ENCODE measurements at places on chromosomes 1 and 21. TPM values are rescaled to one million over a fixed set of nuclear protein-coding genes. Genes with fewer than 3 reads are reported as not detected.
A peak's percentile ranks its signal among the peaks of the same experiment; 100 is the strongest.

DNA sequence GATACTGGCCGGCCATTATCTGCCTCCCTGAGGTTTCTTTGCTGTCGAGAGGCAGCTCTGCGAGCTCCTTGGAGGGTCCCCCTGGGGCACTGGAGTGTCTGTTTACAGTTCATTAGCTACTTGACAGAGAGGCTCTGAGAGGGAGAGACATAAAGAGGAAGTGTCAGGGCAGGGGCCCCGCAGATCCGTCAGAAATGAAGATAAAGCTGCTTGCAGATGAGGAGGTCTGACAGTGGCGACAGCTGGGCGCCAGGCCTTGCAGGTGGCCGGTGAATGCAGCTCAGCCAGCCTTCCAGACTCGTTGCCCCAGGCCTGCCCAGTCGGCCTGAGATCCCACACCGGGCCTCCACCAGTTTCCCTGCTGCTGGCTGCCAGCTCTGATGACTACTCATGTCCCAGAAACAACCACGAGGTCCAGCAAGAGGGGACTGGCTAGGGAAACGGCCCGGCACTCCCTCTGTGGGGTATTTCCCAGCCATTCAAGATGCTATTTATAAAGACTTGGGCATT, 84.7 kb downstream of the DISP3 start:
- DNase-seq, result no peak

Gene VHLL
- total RNA-seq, result not detected

Gene CD84
- total RNA-seq, result not detected

- no peak for DNase-seq
Observed at GRCh38 chr1:165259236-165259635, 97.3 kb downstream of the LMX1A start.

Gene ZBTB8B
- not detected for total RNA-seq

Gene SLC16A4
- 64.4 TPM for total RNA-seq

- DNase-seq, result no peak
Observed at GRCh38 chr21:32346951-32347350, 45.9 kb downstream of the URB1 start.

DNA sequence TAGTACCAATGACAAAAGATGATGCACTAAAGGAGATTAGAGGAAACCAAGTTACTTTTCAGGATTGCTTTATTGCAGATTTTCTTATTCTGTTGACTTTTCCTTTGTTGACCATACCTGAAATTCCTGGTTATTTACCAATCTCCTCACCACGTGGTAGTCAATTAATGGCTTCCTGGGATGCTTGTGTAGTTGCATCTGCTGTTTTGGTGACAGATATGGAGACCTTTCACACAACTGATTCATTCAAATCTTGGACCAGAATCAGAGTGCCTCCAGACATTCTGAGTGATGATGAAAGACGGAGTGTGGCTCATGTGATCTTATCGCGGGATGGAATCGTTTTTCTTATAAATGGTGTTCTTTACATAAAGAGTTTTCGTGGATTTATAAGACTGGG, 91.3 kb downstream of the CATSPERE start:
- no peak for DNase-seq

- peak; percentile 31 for DNase-seq
Observed at GRCh38 chr21:26715878-26716506, 129.2 kb downstream of the ADAMTS1 start.

- DNase-seq, result no peak
Observed at GRCh38 chr1:121516234-121516967, 331.6 kb downstream of the SRGAP2C start.

Gene ZNF648
- total RNA-seq, result not detected

- no peak for DNase-seq
Observed at GRCh38 chr1:116415699-116416533, 42.9 kb downstream of the ATP1A1 start.

GRCh38 chr1:48697066-48697707, 79.5 kb downstream of the BEND5 start:
- DNase-seq, result no peak

Gene TMPRSS3
- not detected for total RNA-seq

- peak; percentile 17 for DNase-seq
Observed at GRCh38 chr21:42537106-42537742, 23.6 kb downstream of the SLC37A1 start.

DNA sequence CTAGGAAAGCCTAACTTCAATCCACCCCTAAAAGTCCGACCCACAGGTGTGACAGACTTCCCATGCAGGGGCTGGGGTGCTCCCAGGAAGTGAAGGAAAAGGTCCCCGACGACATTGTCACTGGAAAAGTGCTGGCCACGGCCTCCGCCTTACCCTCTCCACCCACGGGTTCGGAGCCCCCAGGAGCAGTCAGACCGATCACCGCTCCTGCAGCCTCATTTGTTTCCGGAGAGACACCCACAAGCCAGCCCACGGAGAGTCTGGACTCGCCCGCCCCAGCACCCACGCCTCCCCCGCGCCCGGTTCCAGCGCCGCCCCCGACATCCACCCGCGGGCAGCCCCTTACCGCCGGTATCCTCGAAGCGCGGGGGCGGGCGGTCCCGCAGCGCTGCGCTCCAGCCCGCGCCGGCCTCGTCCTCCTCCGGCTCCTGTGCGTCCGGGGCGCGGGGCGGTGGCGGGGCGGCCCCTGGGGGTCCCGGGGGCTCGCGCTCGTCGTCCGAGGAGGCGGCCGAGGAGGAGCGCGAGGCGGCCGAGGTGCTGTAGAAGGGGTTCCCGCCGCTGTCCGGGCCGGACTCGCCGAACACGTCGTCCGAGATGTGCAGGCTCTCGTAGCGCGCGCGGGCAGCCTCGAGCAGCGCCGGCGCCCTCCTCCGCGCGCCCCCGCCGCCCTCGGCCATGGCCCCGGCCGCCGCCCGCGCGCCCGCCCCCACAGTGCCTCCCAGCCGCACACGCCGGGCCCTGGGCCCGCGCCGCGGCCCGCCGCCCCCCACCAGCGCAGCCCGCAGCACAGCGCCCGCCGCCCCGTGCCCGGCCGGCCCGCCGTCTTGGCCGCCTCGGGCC, 660 bp downstream of the PGBD5 start:
- no peak for DNase-seq

GRCh38 chr21:46059195-46059594, 38.7 kb upstream of the COL6A2 start:
- DNase-seq, result no peak

DNA sequence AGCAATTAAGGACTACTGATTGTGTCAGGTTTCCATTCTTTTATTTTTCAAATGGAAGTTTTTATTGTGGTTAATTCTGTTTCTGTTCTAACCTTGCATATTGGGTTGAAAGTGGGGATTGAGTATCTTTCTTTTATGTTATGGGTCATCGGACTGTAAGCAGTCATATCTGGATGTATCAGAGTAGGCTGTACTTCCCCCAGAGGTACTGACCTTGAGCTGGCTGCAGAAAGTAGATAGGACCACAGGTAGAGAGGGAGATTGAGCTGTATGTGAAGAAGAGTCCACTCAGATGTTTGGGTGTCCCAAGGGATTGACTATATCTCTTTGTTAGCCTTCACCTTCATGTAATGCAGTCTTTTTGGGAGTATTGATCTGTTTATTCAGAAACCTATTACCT, 20.5 kb upstream of the ALG14 start:
- DNase-seq, result no peak

DNA sequence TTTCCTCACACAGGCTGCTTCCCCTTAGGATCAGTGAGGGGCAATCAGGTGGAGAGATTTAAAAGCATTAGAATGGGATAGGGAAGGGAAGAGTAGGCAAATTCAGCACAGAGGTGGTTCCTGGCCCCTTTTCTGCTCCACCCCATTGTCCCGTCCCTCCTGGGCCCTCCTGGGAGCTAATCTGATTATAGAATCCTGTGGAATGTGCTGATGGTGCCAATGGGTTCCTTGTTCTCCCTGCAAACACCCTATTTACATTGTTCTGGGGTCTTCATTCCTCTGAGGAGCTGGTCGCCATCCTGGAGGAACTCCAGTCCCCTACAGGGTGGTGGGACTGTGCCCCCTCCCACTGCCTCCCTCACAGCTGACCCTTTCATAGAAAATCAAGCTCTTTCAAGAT, 34.4 kb upstream of the LRP8 start:
- no peak for DNase-seq

DNA sequence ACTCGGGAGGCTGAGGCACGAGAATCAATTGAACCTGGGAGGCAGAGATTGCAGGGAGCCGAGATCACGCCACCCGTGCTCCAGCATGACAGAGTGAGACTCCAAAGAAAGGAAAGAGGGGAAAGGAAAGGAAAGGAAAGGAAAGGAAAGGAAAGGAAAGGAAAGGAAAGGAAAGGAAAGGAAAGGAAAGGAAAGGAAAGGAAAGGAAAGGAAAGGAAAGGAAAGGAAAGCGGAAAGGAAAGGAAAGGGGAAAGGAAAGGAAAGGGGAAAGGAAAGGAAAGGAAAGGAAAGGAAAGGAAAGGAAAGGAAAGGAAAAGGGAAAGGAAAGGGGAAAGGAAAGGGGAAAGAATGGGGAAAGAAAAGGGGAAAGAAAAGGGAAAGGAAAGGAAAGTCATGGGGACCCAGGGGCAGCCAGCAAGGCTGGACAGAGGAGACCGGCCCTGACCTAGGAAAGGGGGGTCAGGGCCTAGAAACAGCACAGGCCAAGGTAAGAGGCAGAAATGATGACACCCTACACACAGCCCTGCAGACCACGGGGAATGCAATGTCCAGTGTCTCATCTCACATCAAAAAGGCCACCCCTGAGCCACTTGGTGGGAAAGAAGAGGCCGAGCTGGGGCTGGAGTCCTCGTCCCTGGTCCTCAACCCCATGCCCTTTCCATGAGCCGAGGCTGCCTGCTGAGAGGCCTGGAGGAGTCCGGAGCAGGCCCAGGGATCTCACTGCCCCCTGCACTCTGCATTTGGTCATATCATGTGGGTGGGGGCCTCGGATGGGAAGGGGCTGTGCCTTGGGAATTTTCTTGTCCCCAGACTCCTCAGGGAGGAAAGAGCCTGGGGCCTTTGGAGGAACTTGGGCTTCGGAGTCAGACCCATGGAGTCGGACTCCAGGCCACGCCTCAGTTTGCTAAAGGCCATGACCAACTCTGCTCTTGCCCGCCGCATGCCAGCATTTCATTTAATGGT, 18.8 kb upstream of the LAPTM5 start:
- DNase-seq, result no peak

GRCh38 chr1:43008115-43009060, 49.7 kb upstream of the SLC2A1 start:
- no peak for DNase-seq

GRCh38 chr1:100995198-100995988, 30.2 kb downstream of the DPH5 start:
- no peak for DNase-seq

GRCh38 chr1:24850328-24850920, 79.7 kb downstream of the RUNX3 start:
- peak; percentile 47 for DNase-seq

DNA sequence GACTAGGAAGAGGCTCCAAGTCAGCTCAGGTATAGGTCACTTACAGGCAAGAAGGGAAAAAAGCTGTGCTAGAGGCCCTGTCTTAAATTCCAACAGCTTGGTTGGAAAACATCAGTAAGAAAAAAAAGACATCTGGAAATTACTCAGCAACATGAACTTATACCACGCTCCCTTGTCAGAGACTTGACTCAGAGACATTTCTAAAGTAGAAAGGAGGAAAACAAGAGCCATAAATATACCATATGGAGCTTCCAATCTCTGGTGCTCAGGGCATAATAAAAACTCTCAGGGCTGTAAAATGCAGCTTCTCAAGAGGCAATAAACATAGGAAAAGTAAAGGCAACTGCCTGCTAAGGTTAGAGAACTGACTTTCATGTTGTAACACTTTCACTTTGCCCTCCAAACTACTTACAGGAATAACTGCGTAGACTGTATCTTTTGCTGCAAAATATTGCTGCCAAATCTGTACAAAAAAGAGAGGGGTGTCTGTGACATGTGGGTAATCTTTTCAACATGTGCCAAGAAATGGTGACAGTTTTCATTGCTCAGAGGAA, 14.7 kb downstream of the ATPAF1 start:
- DNase-seq, result peak; percentile 61

- DNase-seq, result peak; percentile 47
Observed at GRCh38 chr1:37840711-37841110, 18.7 kb downstream of the MTF1 start.

DNA sequence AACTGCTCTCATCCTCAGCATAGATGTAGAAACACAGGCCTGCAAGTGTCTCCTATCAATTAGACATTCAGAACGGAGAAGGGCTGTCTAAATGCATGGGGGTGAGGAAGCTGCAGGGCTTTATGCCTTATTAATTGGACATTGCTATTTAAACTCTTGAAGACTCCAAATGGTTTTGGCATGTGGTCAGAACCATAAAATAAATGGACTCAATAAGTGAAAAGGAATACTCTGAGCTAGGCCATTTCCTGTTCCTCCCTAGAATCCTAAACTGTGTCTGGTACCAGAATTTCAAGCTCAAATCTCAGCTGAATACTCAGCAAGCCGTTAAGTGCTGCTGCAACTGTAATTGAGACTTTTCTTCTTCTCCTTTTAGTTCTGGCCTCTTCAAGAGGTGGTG, 80.4 kb upstream of the C1orf87 start:
- no peak for DNase-seq

- DNase-seq, result no peak
Observed at GRCh38 chr1:205225901-205226765, 1.6 kb upstream of the TMCC2 start.

Gene TFB2M
- 14.9 TPM for total RNA-seq

- peak; percentile 41 for DNase-seq
Observed at GRCh38 chr1:201606623-201607022, 67.7 kb downstream of the NAV1 start.

DNA sequence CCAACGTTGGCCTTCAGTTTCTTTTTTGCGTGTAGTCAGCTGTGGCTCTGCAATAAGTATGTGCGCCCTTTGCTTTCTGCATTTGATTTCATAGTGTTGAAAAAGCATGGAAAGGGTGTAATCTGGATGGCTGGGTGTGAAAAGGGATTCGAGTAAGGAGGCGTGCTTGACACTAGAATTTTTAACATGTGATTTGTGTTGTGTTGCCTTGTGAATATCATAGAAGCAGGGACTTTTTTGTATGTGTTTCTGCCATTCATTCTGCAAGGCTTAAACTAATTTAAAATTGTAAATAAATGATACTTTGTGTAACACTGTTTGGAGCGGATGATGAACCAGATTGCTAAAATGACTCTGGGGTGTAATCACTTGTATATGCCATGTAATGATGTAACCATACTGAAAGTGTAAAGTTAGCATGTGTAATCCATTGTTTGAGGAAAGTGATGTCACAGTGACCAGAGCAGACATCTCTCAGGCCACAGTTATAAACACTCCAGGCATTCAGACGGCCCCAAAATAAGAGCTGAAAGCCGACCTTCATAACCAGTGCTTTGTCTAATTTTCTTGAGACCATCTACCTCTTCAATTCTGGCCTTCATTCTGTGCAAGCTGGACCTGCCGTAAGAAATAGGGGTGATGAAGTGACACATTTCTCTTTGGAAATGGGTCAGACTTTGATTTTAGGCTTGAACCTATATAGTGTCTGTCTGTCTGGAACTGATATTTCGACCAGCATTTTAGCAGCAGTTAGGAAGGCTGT, 618 bp downstream of the SH3BGR start:
- DNase-seq, result peak; percentile 81

GRCh38 chr1:23282957-23283356, 61.1 kb downstream of the HNRNPR start:
- DNase-seq, result peak; percentile 88

GRCh38 chr1:54826226-54826816, 25.2 kb upstream of the TTC22 start:
- no peak for DNase-seq

Measured in fibroblast of lung (primary cell).